ENCODE measurements at places on chromosomes 4 and X. TPM values are rescaled to one million over a fixed set of nuclear protein-coding genes. Genes with fewer than 3 reads are reported as not detected.

GRCh38 chr4:69522554-69522953 lies 26.8 kb upstream of the UGT2B4 start:
- H3K36me3 ChIP-seq = no peaks in the 10 kb centered on the region
- H3K27me3 ChIP-seq = no peaks in the 10 kb centered on the region
- no peak for DNase-seq
- no peak overlapping the region for H3K4me3 ChIP-seq
- no peak overlapping the region for H3K27ac ChIP-seq

DNA sequence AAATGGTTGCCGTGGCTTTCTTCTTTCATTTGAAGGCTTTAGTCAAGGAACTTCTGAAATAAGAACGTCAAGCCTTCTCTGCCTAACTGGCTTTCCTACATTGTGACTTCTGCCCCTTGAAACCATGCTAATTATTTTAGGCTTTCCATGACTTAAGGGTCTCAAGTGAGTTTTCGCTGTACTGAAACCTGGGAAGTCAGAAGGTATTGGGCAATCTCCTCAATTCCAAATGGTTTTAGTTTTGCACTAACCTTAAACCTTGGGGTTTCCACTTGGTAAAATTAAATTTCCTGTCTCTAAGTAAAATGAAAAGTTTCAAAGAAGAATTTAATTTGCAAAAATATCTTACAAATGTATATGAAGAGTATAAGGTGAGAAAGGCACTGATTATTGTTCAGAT lies 73.8 kb downstream of the MBNL3 start:
- no peaks in the 10 kb centered on the region for H3K4me1 ChIP-seq
- no peaks in the 10 kb centered on the region for H3K36me3 ChIP-seq
- no peak overlapping the region for H3K27ac ChIP-seq
- no peak for DNase-seq

GRCh38 chrX:76434103-76434741 lies 6.7 kb downstream of the MAGEE1 start:
- H3K4me3 ChIP-seq = no peak overlapping the region
- no peaks in the 10 kb centered on the region for H3K27me3 ChIP-seq
- no peak for DNase-seq
- no peak overlapping the region for H3K27ac ChIP-seq

DNA sequence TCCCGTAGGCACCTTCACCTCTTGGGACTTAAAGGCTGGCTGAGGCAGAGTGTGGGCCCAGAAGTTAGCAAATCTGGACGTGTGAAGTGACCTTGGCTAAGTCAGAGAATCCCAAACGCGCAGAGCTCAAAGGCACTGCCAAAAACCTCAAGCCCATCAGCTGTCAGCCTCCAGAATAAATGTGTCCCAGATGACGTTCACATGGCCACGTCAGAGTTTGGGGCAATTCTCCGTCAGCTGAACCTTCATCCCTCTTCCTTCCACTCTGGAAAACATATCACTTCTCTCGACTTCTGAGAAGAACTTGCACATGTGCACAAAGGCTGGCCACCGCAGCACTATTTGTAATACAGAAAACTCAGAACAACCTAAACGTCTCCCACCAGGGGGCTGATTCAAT lies 35.7 kb upstream of the APLN start:
- no peak overlapping the region for H3K27ac ChIP-seq
- peak; percentile 9 for DNase-seq
- H3K4me1 ChIP-seq = 0 out of 2 replicates have a peak, but pooled peaks cover 3% of the 10 kb centered on the region
- H3K27me3 ChIP-seq = no peaks in the 10 kb centered on the region
- no peaks in the 10 kb centered on the region for H3K36me3 ChIP-seq

- H3K27ac ChIP-seq = no peak overlapping the region
- no peak overlapping the region for H3K4me3 ChIP-seq
- no peak for DNase-seq
- H3K27me3 ChIP-seq = no peaks in the 10 kb centered on the region
- no peaks in the 10 kb centered on the region for H3K36me3 ChIP-seq
Measured at GRCh38 chr4:78613522-78614321, 62.2 kb downstream of the ANXA3 start.

- H3K4me1 ChIP-seq = no peaks in the 10 kb centered on the region
- H3K27me3 ChIP-seq = peaks cover 18% of the 10 kb centered on the region
- no peak overlapping the region for H3K27ac ChIP-seq
- H3K4me3 ChIP-seq = no peak overlapping the region
Measured at GRCh38 chr4:4182835-4183568, 43.7 kb downstream of the OTOP1 start.

DNA sequence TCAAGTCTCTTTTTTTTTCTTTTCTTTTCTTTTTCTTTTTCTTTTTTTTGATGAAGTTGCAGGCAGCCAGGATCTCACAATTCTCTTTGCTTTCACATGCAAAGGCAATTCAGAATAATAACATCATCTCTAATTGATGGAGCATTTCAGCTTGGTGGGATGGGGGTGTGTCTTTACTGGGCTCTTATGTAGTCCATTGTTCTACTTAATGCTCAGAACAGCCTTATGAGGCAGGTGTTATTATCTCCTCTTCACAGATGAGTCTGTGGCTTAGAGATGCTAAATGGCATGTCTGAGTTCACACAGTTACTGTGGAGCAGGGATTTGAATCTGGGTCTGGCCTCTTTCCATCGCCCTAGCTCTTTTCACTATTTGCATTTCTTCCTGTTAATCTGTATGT lies 70.2 kb downstream of the TRPC5 start:
- no peak for DNase-seq
- H3K4me1 ChIP-seq = no peaks in the 10 kb centered on the region
- no peak overlapping the region for H3K4me3 ChIP-seq
- H3K36me3 ChIP-seq = no peaks in the 10 kb centered on the region
- H3K27me3 ChIP-seq = no peaks in the 10 kb centered on the region

- peaks cover 16% of the 10 kb centered on the region for H3K4me1 ChIP-seq
- H3K36me3 ChIP-seq = no peaks in the 10 kb centered on the region
- H3K4me3 ChIP-seq = no peak overlapping the region
- no peak for DNase-seq
- no peaks in the 10 kb centered on the region for H3K27me3 ChIP-seq
- H3K27ac ChIP-seq = no peak overlapping the region
Measured at GRCh38 chr4:83830138-83830888, 294.4 kb downstream of the GPAT3 start.

- no peaks in the 10 kb centered on the region for H3K4me1 ChIP-seq
- peaks cover 6% of the 10 kb centered on the region for H3K27me3 ChIP-seq
- H3K36me3 ChIP-seq = no peaks in the 10 kb centered on the region
Measured at GRCh38 chr4:6227412-6228157, 27.2 kb upstream of the JAKMIP1 start.

DNA sequence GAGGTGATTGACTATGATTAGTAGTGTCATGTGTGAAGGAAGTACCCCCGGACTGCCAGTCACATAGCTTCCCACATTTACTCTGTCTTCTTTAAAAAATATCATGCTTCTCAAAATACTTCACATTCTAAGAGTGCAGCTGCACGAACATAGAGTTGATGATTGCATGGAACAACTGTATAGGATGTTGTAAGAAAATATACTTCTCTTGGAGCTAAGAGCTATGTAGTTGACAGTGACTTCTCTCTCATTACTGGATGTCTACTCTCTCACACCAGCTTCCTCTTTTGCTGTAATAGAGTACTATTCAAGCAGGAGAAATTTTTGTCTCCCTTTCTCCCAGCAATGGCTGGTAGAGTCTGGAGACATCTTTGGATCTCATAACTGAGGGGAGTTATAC lies 99.4 kb upstream of the PUDP start:
- no peaks in the 10 kb centered on the region for H3K4me1 ChIP-seq
- no peaks in the 10 kb centered on the region for H3K36me3 ChIP-seq
- no peaks in the 10 kb centered on the region for H3K27me3 ChIP-seq
- DNase-seq = no peak
- no peak overlapping the region for H3K27ac ChIP-seq

- H3K36me3 ChIP-seq = no peaks in the 10 kb centered on the region
- 0 out of 2 replicates have a peak overlapping the region, but pooled peaks have one; percentile 16 for H3K4me3 ChIP-seq
- H3K4me1 ChIP-seq = peaks cover 13% of the 10 kb centered on the region
- peak; percentile 58 for DNase-seq
Measured at GRCh38 chr4:3707423-3708102, 58.6 kb upstream of the ADRA2C start.

DNA sequence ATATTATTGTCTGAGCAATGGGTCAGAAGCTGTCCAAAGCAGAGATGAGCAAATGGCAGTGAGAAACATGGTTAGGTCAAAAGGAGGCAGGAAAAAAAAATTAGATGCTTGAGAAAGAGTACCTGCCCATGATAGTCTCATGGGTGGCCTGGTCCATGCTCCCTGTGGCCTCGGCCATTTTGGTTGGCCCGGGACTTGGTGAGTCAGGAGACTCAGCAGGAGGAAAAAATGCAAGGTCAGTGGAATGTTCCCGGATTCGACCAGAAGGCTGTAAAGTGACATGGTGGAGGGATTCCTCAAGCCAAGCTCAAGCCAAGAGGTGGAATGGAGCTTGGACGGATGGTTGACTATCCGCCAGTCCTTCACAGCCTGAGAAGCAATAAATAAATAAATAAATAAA lies 236.7 kb downstream of the ASMT start:
- DNase-seq = no peak
- H3K36me3 ChIP-seq = no peaks in the 10 kb centered on the region
- no peak overlapping the region for H3K4me3 ChIP-seq
- no peaks in the 10 kb centered on the region for H3K27me3 ChIP-seq
- no peak overlapping the region for H3K27ac ChIP-seq

DNA sequence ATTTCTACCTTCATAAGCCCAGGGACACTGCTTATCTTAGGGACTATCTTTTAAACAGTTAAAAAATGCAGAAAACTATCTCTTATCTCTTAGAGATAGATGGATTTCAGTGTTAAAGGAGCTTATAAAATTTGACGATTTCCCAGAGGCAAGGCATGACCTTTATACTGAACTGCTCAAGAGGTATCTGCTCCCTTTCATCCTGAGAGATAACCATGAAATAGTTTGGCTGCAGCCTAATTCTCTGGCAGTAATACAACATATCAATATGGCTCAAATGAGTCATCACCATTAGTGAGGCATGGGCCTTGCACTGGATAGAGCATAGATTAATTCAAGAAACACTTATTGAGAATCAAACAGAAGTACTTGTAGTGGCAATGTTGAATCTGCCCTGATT lies 348.2 kb upstream of the GRIA3 start:
- H3K36me3 ChIP-seq = no peaks in the 10 kb centered on the region
- DNase-seq = peak; percentile 6
- no peaks in the 10 kb centered on the region for H3K4me1 ChIP-seq
- H3K4me3 ChIP-seq = no peak overlapping the region
- no peaks in the 10 kb centered on the region for H3K27me3 ChIP-seq

DNA sequence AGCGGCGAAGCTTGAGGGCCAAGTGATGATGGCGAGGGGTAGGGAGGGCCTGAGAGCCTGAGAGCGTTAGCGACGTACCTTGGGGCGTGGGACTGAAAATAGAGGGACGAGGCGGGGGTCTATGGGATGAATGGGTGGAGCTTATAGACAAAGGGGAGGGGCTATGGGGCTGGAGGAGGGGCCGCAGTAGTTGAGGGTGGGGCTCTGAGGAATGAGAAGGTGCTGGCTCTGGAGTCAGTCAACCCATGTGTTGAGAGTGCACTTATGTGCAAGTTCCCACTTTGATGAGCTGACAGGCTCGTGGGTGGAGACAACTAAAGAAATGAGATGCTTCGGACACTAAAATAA lies 488 bp downstream of the TBC1D25 start:
- peaks cover 6% of the 10 kb centered on the region for H3K4me1 ChIP-seq
- H3K4me3 ChIP-seq = peak overlapping the region; percentile 92
- peak; percentile 54 for DNase-seq
- peak overlapping the region; percentile 51 for H3K27ac ChIP-seq
- H3K27me3 ChIP-seq = no peaks in the 10 kb centered on the region
- no peaks in the 10 kb centered on the region for H3K36me3 ChIP-seq

- H3K36me3 ChIP-seq = no peaks in the 10 kb centered on the region
- H3K4me1 ChIP-seq = no peaks in the 10 kb centered on the region
- H3K4me3 ChIP-seq = no peak overlapping the region
- H3K27me3 ChIP-seq = no peaks in the 10 kb centered on the region
Measured at GRCh38 chrX:109886122-109886761, 116.7 kb upstream of the TMEM164 start.

- no peaks in the 10 kb centered on the region for H3K36me3 ChIP-seq
- no peaks in the 10 kb centered on the region for H3K4me1 ChIP-seq
- no peak overlapping the region for H3K27ac ChIP-seq
Measured at GRCh38 chr4:5192271-5192670, 141.0 kb downstream of the STK32B start.

- H3K27ac ChIP-seq = no peak overlapping the region
- no peaks in the 10 kb centered on the region for H3K36me3 ChIP-seq
- no peaks in the 10 kb centered on the region for H3K4me1 ChIP-seq
- DNase-seq = no peak
Measured at GRCh38 chr4:180153587-180153986, 2089.6 kb upstream of the TENM3 start.

GRCh38 chr4:41418444-41418843 lies 119.5 kb upstream of the LIMCH1 start:
- H3K36me3 ChIP-seq = no peaks in the 10 kb centered on the region
- peak; percentile 72 for DNase-seq
- H3K4me1 ChIP-seq = no peaks in the 10 kb centered on the region
- no peaks in the 10 kb centered on the region for H3K27me3 ChIP-seq

DNA sequence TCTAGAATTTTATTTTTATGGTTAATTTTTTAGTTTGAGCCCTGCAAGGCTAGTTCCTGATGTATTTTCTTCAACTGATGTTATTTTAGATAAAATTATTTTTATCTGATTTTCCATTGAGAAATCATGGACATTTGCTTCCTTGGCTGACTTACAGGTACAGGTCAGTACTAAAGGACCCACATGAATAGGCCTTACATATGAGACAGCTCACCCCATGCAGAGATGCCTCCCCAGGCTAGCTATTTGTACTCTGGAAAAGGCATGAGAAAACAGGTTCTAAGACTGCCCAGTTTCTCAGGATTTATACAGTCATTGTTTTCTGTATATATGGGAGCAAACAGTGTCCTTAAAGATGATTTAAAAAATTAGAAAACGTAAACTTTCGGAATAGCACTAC lies 255.5 kb downstream of the BMPR1B start:
- H3K27me3 ChIP-seq = no peaks in the 10 kb centered on the region
- H3K4me3 ChIP-seq = no peak overlapping the region
- no peaks in the 10 kb centered on the region for H3K36me3 ChIP-seq
- no peak overlapping the region for H3K27ac ChIP-seq
- H3K4me1 ChIP-seq = no peaks in the 10 kb centered on the region

- H3K36me3 ChIP-seq = no peaks in the 10 kb centered on the region
- H3K27me3 ChIP-seq = no peaks in the 10 kb centered on the region
- H3K27ac ChIP-seq = no peak overlapping the region
- no peak overlapping the region for H3K4me3 ChIP-seq
- peaks cover 11% of the 10 kb centered on the region for H3K4me1 ChIP-seq
Measured at GRCh38 chr4:125741825-125742452, 427.2 kb downstream of the FAT4 start.

DNA sequence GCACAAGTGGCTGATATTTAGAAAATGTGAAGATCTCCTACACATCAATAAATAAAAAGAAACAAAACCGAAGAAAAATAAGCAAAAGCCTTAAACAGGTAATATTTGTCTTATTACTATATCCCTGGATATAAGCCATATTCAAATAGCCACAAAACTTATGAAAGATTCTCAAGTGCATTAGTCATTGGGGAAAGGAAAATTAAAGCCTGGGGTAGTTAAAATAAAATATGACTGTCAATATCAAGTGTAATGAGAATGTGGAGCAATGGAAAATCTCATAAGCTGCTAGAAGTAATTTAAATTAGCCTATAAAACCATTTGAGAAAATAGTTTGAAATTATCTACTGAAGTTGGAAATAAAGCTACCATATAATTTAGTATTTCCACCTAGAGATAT lies 399.9 kb downstream of the GASK1B start:
- no peaks in the 10 kb centered on the region for H3K4me1 ChIP-seq
- H3K27ac ChIP-seq = no peak overlapping the region
- no peak overlapping the region for H3K4me3 ChIP-seq

ART3 gene
- not detected for total RNA-seq

ATG4A gene
- 6.3 TPM for total RNA-seq

CC2D2A gene
- total RNA-seq = 19.5 TPM

TMEM184C gene
- total RNA-seq = 36.5 TPM

CXXC4 gene
- not detected for total RNA-seq

MSX1 gene
- 26.1 TPM for total RNA-seq

XPNPEP2 gene
- total RNA-seq = 1.9 TPM

PPBP gene
- total RNA-seq = not detected

TRIM61 gene
- not detected for total RNA-seq

SOWAHB gene
- total RNA-seq = not detected

HSFX4 gene
- total RNA-seq = not detected
